ENCODE measurements at places on chromosomes 5 and 9. TPM values are rescaled to one million over a fixed set of nuclear protein-coding genes. Genes with fewer than 3 reads are reported as not detected.

GRCh38 chr5:31186672-31187267 is 6.7 kb upstream of the CDH6 start:
- no peak overlapping the region for H3K4me3 ChIP-seq
- no peaks in the 10 kb centered on the region for H3K27me3 ChIP-seq
- no peaks in the 10 kb centered on the region for H3K4me1 ChIP-seq

- H3K27ac ChIP-seq: no peak overlapping the region
- no peak for DNase-seq
- H3K4me3 ChIP-seq: no peak overlapping the region
- peaks cover 4% of the 10 kb centered on the region for H3K27me3 ChIP-seq
- no peaks in the 10 kb centered on the region for H3K4me1 ChIP-seq
These were observed 46.7 kb downstream of the ZNF354A start for GRCh38 chr5:178683783-178684182.

The ANKRD55 gene
- 0.09 TPM for total RNA-seq

The HRH2 gene
- 1.9 TPM for total RNA-seq

DNA sequence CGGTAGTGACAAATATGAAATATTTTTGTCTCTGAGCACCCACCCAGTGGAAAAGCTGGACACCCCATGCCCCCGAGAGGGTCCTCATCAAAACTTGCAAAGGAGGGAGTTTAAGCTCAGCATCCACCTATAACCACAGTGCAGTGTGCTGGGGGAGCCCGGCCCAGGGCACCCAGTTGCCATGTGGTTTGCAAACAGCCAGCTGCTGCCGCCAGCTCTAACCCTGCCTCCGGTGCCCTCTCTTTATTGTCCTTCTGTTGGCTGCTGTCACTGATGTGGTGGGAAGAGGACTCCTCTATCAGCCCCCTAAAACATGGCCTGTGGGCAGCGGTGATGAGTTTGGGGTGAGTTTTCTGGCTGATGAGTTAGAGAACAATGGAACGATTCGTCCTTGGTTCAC is 160.9 kb upstream of the MVB12B start:
- H3K4me1 ChIP-seq: no peaks in the 10 kb centered on the region
- no peak for DNase-seq
- H3K4me3 ChIP-seq: no peak overlapping the region
- no peaks in the 10 kb centered on the region for H3K27me3 ChIP-seq
- no peak overlapping the region for H3K27ac ChIP-seq
- no peaks in the 10 kb centered on the region for H3K36me3 ChIP-seq

- H3K36me3 ChIP-seq: no peaks in the 10 kb centered on the region
- peak overlapping the region; percentile 75 for H3K27ac ChIP-seq
- peaks cover 39% of the 10 kb centered on the region for H3K4me1 ChIP-seq
- DNase-seq: no peak
- peak overlapping the region; percentile 54 for H3K4me3 ChIP-seq
These were observed 855 bp downstream of the MCC start for GRCh38 chr5:113487416-113487780.

- no peaks in the 10 kb centered on the region for H3K36me3 ChIP-seq
- DNase-seq: no peak
- no peak overlapping the region for H3K27ac ChIP-seq
- no peaks in the 10 kb centered on the region for H3K27me3 ChIP-seq
- H3K4me3 ChIP-seq: no peak overlapping the region
These were observed 44.5 kb upstream of the SUSD3 start for GRCh38 chr9:93013856-93014582.

- no peak overlapping the region for H3K4me3 ChIP-seq
- H3K36me3 ChIP-seq: no peaks in the 10 kb centered on the region
- no peak for DNase-seq
- H3K27me3 ChIP-seq: no peaks in the 10 kb centered on the region
These were observed 404.8 kb downstream of the TLR4 start for GRCh38 chr9:118108971-118109370.

The TMC1 gene
- 1.5 TPM for total RNA-seq

The ANKDD1B gene
- total RNA-seq: 0.19 TPM

GRCh38 chr9:97555164-97555563 is 53.7 kb downstream of the TMOD1 start:
- no peaks in the 10 kb centered on the region for H3K36me3 ChIP-seq
- peak overlapping the region; percentile 90 for H3K27ac ChIP-seq
- DNase-seq: no peak
- no peak overlapping the region for H3K4me3 ChIP-seq
- no peaks in the 10 kb centered on the region for H3K27me3 ChIP-seq
- H3K4me1 ChIP-seq: peaks cover 12% of the 10 kb centered on the region

DNA sequence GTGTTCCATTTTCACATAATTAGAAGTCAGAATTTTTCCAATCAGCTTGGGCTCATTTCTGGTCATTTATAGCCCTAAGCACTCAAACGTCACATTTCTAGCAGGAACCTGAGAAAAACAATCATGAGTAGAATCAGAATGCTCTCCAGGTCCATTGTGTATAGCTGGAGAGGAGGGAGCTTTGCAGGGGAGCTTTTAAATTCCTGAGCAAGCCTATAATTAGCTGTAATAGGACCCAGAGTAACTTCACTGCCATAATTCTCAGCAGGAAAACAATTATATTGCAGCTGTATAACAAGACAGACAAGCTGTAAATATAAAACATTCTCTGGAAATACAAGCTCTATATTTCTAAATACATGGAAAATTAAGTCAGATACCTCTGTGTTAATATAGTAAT is 637.6 kb upstream of the SGCD start:
- no peaks in the 10 kb centered on the region for H3K27me3 ChIP-seq
- no peaks in the 10 kb centered on the region for H3K4me1 ChIP-seq
- H3K36me3 ChIP-seq: no peaks in the 10 kb centered on the region
- no peak for DNase-seq
- no peak overlapping the region for H3K27ac ChIP-seq
- no peak overlapping the region for H3K4me3 ChIP-seq

- no peak for DNase-seq
- no peaks in the 10 kb centered on the region for H3K27me3 ChIP-seq
- H3K4me1 ChIP-seq: no peaks in the 10 kb centered on the region
These were observed 871.4 kb downstream of the MAT2B start for GRCh38 chr5:164376843-164377242.

GRCh38 chr5:111996574-111996973 is 239.6 kb upstream of the NREP start:
- H3K4me3 ChIP-seq: no peak overlapping the region
- H3K27me3 ChIP-seq: no peaks in the 10 kb centered on the region
- no peak for DNase-seq

- H3K4me1 ChIP-seq: peaks cover 17% of the 10 kb centered on the region
- no peak for DNase-seq
- H3K27ac ChIP-seq: peak overlapping the region; percentile 46
- no peaks in the 10 kb centered on the region for H3K27me3 ChIP-seq
These were observed 133.3 kb upstream of the DMRT1 start for GRCh38 chr9:708182-708550.

The AUH gene
- total RNA-seq: 15.1 TPM

The ADRA1B gene
- total RNA-seq: not detected

DNA sequence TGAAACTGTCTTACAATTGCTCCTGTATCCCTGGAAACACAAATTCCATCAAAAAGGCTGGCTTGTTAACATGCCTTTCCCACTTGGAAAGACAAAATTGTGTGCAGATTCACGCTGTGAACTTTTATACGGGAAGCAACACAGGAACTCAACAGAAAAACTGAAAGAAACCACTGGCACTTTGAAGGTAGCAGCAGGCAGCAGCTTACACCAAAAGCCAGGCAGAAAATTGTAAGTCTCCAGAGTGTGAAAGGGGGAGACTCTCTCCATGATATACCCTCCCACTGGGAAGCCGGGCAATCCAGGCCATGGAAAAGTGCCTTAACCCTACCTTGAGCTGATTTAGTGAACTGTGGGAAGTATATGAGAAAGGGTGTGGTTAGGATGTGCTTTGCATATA is 943.7 kb downstream of the CDH18 start:
- no peaks in the 10 kb centered on the region for H3K27me3 ChIP-seq
- H3K4me1 ChIP-seq: no peaks in the 10 kb centered on the region
- DNase-seq: no peak
- H3K36me3 ChIP-seq: no peaks in the 10 kb centered on the region
- H3K27ac ChIP-seq: no peak overlapping the region

- DNase-seq: no peak
- no peak overlapping the region for H3K27ac ChIP-seq
- H3K36me3 ChIP-seq: no peaks in the 10 kb centered on the region
- no peak overlapping the region for H3K4me3 ChIP-seq
- no peaks in the 10 kb centered on the region for H3K27me3 ChIP-seq
These were observed 46.1 kb downstream of the ENC1 start for GRCh38 chr5:74594137-74595040.

- H3K4me1 ChIP-seq: no peaks in the 10 kb centered on the region
- no peak overlapping the region for H3K4me3 ChIP-seq
These were observed 539.6 kb downstream of the CCDC171 start for GRCh38 chr9:16092142-16093091.

- H3K36me3 ChIP-seq: no peaks in the 10 kb centered on the region
- H3K27ac ChIP-seq: no peak overlapping the region
- no peak for DNase-seq
- H3K4me3 ChIP-seq: no peak overlapping the region
- H3K4me1 ChIP-seq: peaks cover 3% of the 10 kb centered on the region
- no peaks in the 10 kb centered on the region for H3K27me3 ChIP-seq
These were observed 247.5 kb downstream of the CD180 start for GRCh38 chr5:66949066-66949465.

DNA sequence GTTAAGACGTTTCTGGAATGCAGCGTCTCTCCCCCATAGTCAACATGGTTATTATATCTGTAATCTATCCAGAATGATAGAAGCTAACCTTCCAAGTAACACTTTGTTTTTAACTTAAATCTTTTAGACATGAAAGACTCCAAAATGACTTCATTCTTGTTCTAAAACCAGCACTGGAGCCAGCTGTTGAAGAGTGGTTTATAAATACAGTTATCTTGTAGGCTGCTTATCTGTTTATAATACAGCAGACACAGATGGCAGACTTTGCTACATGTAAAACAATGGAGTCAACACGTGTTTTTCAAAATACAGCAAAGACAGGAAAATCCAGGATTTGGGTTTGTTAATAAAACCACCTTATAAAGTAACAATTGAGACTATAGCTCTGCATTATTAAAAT is 48.8 kb upstream of the RETREG1 start:
- no peaks in the 10 kb centered on the region for H3K27me3 ChIP-seq
- H3K4me1 ChIP-seq: no peaks in the 10 kb centered on the region
- DNase-seq: no peak
- no peak overlapping the region for H3K27ac ChIP-seq

The MLANA gene
- not detected for total RNA-seq

The RLN2 gene
- total RNA-seq: not detected

DNA sequence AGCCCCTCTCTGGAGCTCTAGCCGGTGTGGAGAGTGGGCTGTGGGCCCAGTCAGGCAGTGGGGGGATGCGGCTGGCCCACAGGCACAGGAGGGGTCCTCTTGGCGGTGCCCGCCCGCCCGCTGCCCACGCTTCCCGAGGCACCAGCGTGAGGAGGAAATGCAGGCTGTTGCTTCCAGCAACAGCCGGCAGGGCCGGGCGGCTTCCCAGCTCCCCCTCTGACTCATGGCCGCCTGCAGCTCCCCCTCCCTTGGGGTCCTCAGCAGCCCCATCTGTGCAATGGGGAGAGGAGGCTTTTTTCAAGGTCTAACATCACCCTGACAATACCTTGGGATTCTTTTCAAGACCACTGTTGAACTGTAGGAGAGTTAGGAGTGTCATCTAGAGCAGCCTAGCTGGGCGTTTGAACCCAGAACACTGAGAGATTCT is 10.4 kb downstream of the CXXC5 start:
- no peak for DNase-seq
- H3K4me3 ChIP-seq: peak overlapping the region; percentile 48
- H3K36me3 ChIP-seq: no peaks in the 10 kb centered on the region
- no peaks in the 10 kb centered on the region for H3K27me3 ChIP-seq
- peaks cover 100% of the 10 kb centered on the region for H3K4me1 ChIP-seq

GRCh38 chr5:177448244-177448950 is 1.8 kb downstream of the PRR7 start:
- no peaks in the 10 kb centered on the region for H3K36me3 ChIP-seq
- H3K27ac ChIP-seq: no peak overlapping the region
- H3K4me1 ChIP-seq: peaks cover 86% of the 10 kb centered on the region
- H3K4me3 ChIP-seq: no peak overlapping the region

- DNase-seq: no peak
- H3K4me1 ChIP-seq: no peaks in the 10 kb centered on the region
- no peaks in the 10 kb centered on the region for H3K27me3 ChIP-seq
- no peak overlapping the region for H3K4me3 ChIP-seq
- H3K27ac ChIP-seq: no peak overlapping the region
These were observed 612.9 kb upstream of the DAB2 start for GRCh38 chr5:40037713-40038112.

GRCh38 chr5:109076741-109077140 is 329.0 kb downstream of the FER start:
- no peaks in the 10 kb centered on the region for H3K27me3 ChIP-seq
- no peak for DNase-seq
- H3K36me3 ChIP-seq: no peaks in the 10 kb centered on the region
- no peaks in the 10 kb centered on the region for H3K4me1 ChIP-seq
- no peak overlapping the region for H3K4me3 ChIP-seq

DNA sequence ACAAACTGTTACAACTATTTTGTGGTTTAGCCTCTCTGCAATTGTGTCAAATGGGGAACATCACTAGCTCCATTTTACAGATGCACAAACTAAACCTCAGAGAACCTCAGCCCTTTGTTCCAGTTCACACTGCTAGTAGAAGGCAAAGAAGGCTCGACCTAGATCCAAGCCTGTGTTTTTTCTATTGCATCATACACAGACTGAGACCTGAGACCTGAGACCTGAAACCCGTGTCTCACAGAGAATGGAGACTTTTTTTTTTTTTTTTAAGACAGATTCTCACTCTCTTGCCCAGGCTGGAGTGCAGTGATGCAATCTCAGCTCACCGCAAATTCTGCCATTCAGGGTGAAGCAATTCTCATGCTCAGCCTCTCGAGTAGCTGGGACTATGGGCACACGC is 120.8 kb downstream of the GALNT10 start:
- no peaks in the 10 kb centered on the region for H3K36me3 ChIP-seq
- DNase-seq: no peak

DNA sequence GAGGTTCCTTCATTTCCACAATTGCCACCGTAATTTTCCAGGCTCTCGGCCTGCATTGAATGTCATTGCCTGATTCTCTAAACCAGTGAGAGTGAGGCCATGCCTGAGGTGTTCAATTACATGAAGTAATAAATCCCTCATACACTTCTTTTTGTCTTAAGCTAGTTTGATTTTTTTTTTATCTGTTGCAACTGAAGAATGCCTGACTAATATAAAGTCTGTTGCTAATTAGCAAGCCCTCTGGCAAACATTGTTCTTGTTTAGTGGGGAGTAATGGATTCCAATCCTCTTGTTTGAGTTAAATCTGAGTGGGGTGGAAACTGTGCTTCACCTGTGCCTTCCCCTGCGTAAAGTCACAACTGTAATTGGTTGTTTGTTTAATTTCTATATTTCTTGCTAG is 338.1 kb upstream of the ATP10B start:
- DNase-seq: no peak
- H3K36me3 ChIP-seq: no peaks in the 10 kb centered on the region
- H3K4me1 ChIP-seq: no peaks in the 10 kb centered on the region
- H3K27ac ChIP-seq: no peak overlapping the region

GRCh38 chr9:75937521-75938258 is 47.2 kb downstream of the PCSK5 start:
- H3K27me3 ChIP-seq: no peaks in the 10 kb centered on the region
- no peaks in the 10 kb centered on the region for H3K36me3 ChIP-seq
- peaks cover 4% of the 10 kb centered on the region for H3K4me1 ChIP-seq

- no peak overlapping the region for H3K4me3 ChIP-seq
- H3K27ac ChIP-seq: no peak overlapping the region
These were observed 1625.6 kb upstream of the ACO1 start for GRCh38 chr9:30758726-30759446.

Measured in esophagus squamous epithelium (tissue), 5 donors.